Heart right ventricle (tissue), 16 donors: ENCODE measurements at places on chromosomes 3 and 15.

DNA sequence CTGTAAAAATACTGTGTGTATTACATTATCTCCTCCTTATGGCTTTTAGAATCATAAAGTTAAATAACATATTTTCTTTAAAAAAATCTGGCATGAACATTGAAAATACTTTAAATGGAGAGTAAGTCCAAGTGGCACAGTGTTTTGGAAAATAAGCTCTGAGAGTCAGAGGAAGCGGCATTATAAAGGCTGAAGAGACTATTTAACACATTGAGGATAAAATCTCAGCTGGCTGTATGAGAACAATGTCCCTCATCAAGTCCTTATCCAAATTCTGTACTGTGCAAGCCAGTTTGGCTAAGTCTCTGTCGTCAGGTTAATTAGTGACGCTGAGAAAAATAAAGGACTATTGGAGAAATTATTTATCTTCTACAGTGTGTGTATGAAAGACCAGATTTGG is 245.5 kb downstream of the MFSD1 start:
- no peak for DNase-seq

GRCh38 chr3:9843715-9844438 is at the start of gene RPUSD3:
TSS of gene RPUSD3 (minus strand) at chr3:9844008. CDS start at chr3:9843990, 18 bp downstream.
- DNase-seq, result peak; percentile 99

GRCh38 chr3:174498638-174499037 is 360.5 kb upstream of the NAALADL2 start:
- DNase-seq, result no peak

- no peak for DNase-seq
These were observed 15.8 kb upstream of the GRM2 start for GRCh38 chr3:51691021-51691420.

- DNase-seq, result no peak
These were observed 1.5 kb downstream of the ITGB5 start for GRCh38 chr3:124885466-124886167.

GRCh38 chr3:62287392-62287927 is 85.9 kb downstream of the FEZF2 start:
- DNase-seq, result no peak

- no peak for DNase-seq
These were observed 2.8 kb downstream of the CHD2 start for GRCh38 chr15:92902737-92903593.

- no peak for DNase-seq
These were observed 222.5 kb downstream of the NR2F2 start for GRCh38 chr15:96553006-96553405.

DNA sequence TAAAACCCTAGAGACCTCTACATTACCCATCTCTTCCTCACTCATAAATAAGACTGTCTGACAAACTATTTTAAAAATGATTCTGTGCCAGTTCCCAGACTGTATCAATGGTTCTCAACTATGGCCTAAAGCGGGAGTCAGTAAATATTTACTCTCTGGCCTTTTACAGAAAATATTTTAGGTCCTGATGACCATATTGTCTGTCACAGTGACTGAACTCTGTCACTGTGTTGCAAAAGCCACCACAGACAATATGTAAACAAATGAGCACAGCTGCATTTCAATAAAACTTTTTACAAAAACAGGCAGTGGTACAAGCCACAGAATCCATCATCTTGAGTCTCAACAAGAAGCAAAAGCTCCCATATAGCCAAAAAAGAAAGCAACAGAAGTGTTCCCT is 45.4 kb downstream of the PLOD2 start:
- DNase-seq, result no peak

GRCh38 chr15:68818066-68818768 is 2.5 kb downstream of the ANP32A start:
- peak; percentile 69 for DNase-seq

DNA sequence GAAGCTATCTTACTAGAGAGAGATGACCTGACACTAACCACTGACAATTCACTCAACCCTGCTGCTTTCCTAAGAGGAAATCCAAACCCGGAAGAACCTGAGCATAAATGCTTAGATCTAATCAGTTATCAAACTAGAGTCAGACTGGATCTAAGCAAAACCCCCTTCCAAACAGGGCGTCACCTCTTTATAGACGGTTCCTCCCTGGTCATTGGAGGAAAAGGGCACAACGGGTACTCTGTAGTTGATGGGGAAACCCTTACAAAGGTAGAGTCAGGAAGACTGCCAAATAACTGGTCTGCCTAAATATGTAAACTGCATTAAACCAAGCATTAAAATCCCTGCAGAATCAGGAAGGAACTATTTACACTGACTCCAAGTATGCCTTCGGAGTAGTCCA is 41.3 kb upstream of the FSTL1 start:
- no peak for DNase-seq

GRCh38 chr3:106628407-106628806 is 748.8 kb upstream of the CCDC54 start:
- no peak for DNase-seq

DNA sequence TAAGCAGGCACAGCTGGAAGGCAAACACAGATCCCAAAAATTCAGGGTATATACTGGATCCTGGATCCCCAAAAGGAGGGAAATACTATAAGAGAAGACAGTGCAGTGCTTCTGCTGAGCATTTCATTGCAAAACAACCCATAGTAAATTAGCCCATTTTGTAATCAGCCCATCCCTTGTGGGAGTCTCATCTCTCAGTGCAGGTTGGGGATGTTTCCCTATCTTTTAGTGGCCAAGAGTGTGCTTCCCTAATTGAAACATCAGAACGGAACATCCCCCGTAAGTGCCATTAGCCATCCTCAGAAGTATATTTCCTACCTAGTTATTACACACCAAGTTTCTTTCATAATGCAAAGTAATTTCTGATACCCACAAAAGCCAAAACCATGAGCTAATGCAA is 11.2 kb upstream of the MTMR14 start:
- DNase-seq, result no peak

DNA sequence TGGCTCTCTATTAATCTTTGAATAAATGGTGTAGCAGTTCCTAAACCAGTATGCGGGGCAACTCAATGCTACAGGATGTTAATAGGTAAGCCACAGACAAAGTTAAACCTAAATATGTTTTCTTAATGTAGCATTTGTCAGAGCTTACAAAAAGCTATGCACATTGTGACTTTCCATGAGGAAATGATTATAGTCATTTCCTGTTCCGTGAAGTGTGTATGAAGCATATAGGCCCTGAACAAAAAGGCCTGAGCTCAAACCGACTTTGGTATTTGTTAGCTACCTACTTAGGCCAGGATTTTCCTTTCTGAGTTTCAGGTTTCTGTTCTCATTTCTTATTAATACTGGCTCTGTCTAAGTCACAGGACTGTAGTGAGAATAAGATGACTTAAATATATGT is 14.2 kb downstream of the ZNF80 start:
- no peak for DNase-seq

- DNase-seq, result no peak
These were observed at the start of gene PRR23C for GRCh38 chr3:139044366-139045210. TSS of gene PRR23C (minus strand) at chr3:139044892. CDS start at chr3:139044620, 272 bp downstream.

- no peak for DNase-seq
These were observed 64.3 kb downstream of the OSTN start for GRCh38 chr3:191263365-191263764.

DNA sequence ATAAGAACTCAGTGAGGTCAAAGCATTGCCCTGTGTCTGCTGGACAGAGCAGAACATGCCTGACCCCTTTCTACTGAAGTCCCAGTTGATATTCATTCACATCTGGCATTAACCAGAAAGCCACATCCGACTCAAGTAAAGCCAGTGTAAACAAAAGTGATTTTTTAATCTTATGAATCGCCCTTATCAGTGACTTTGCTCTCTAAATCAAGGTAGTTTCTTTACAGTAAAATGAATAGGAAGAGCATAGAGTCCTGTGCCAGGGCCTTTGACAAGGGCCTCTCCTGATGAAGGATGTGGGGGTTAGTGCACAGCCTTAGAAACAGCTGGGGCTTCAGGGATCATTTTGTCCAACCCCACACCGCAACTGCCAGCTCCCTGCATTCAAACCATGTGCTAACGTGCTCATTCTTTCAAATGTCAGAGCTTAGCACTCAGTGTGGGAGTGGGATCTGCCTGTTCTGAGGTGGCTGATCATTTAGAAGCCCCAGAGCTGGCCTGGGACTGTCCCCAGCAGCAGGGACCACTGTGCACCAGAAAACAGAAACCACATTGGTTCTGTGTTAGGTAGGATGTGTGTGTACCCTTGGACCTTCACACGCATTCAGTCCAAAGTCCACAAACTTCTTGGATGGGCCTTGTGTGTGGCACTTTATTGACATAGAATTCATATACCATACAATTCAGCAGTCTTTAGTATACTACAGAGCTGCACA is 55.3 kb downstream of the CCR4 start:
- DNase-seq, result no peak

- peak; percentile 95 for DNase-seq
These were observed at the start of gene SLC25A20 for GRCh38 chr3:48898383-48899234. TSS of gene SLC25A20 (minus strand) at chr3:48898882. CDS start at chr3:48898794, 88 bp downstream.

- no peak for DNase-seq
These were observed 44.6 kb upstream of the P3H2 start for GRCh38 chr3:190165253-190165652.

- no peak for DNase-seq
These were observed 39.7 kb downstream of the DNAAF4 start for GRCh38 chr15:55468321-55468720.

GRCh38 chr3:45552031-45552793 is 42.3 kb upstream of the LIMD1 start:
- DNase-seq, result no peak

- DNase-seq, result no peak
These were observed 56.9 kb upstream of the SKOR1 start for GRCh38 chr15:67768313-67768977.

GRCh38 chr15:39530480-39531342 is 50.2 kb upstream of the THBS1 start:
- no peak for DNase-seq

DNA sequence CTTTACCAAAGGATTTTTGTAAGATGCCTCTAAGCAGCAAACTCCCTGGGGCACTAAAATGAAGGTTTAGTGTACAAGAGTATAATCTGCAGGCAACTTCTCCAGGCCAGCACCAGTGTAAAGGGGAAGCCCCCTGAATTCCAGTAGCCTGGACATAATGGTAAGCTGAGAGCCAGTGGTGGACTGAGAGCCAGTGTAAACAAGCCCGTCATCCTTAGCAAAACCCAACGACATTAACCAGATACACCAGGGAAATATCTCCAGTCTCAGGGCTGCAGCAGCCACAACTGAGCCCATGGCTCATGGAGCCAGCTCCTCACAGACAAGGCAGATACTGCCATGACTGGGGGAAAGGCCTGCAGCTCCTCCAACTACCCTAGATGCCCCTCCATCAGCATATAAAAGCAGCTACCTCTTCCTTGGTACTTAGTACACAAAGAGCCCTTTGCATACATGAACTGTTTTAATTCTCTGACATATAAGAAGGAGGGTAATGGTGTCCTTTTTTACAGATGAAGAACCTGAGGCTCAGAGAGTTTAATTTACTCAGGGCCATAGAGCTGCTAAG is 21.7 kb downstream of the PARP16 start:
- DNase-seq, result no peak

DNA sequence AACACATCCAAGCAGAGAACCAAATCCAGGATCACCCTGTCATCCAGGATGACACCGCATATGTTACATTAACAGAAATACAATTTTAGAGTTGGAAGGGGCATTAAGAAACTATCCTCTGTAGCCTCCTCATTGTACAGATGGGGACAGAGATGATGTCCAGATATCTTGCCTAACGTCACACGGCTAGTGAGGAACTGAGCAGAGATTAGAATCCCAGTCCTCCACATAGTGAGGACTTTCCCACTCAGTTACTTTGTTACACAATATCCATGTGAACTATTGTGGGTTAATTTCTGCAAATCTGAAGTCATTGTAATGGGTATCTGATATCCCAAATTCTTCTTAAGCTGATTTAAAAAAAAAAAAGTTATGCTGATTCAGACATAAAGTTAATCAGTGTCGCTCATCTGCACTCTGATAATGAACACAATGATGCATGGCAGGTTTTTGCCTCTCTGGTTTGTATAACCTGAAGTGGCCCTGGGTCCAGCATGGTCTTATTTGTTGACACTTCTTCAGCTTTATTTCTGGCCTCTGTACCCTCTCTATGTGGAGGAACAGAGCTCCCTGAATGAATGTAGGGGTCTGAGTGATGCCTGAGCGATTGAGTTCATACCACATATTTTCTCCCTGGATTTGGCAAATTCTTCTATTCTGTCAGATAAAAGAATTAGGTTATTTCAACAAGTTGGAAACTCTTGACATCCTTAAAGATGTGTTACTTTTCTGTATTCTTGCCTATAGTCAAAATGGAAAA is 76.0 kb upstream of the LIMD1 start:
- no peak for DNase-seq

DNA sequence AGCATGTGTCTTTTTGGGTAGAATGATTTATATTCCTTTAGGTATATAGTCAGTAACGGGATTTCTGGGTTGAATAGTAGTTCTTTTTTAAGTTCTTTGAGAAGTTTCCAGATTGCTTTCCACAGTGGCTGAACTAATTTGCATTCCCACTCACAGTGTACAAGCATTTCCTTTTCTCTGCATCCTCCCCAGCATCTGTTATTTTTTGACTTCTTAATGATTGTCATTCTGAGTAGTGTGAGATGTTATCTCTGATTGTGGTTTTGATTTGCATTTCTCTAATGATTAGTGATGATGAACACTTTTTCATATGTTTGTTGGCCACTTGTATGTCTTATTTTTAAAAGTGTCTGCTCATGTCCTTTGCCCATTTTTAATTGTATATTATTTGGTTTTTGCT is 337.6 kb downstream of the EFHB start:
- DNase-seq, result no peak

GRCh38 chr3:16795581-16795980 is 89.2 kb upstream of the PLCL2 start:
- DNase-seq, result no peak

- DNase-seq, result no peak
These were observed 148.8 kb downstream of the TPRA1 start for GRCh38 chr3:127441764-127442163.

DNA sequence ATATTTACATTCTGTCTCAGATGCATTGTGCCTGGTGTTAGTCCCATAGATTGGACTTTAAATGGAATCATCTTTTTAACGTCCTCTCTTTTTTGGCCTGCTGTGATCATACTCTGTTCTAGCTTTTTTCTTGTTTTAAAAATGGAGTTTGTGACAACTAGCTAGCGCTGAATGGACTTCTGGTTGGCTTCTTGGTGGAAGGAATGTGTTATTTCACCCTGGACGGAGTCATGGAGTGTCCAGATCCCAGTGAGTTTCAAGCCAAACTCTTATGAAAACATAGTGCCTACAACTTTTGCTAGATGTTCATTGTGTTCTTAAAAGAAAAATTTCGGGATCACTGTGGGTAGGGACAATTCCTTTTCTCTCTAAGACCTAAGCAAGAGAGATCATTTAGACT is 192.6 kb downstream of the TCF12 start:
- no peak for DNase-seq

DNA sequence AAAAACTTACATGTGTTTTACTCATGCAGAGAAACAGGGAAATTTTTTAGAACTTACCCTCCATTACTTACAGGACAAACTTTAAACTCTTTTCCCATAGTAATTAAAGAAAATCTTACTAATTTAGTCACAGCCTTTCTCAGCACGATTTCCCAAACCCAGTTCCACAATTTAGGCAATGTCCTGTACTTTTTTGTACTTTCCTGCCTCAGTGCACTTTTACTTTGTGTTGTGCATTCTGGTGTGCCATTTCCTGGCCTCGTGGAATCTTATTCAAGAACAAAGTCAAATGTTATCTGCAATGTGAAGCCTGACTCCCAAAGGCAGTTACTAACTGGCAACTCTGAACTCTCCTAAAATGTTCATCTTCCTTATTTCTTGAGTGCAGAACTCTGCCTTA is 1.9 kb downstream of the SLC33A1 start:
- no peak for DNase-seq
